ENCODE measurements at places on chromosomes 12 and 14.
A peak's percentile ranks its signal among the peaks of the same experiment; 100 is the strongest.

DNA sequence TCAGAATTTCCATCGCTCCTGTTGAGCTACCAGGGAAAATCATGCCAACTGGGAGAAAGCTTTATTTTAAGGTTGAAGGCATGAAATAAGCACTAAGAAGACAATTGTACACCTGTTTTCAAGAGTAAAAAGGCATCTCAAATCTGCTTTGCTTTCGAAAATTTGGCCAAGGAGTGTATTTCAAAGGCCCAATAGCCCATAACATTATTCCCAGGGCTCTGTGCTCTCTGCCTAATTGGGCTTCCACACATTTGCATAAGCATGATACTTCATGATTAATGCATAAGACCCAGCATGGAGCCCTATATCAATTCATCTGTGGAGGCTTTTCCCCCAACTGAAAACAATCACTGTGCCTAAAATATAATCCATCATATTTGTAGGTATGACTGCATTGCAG, 258.5 kb downstream of the NOVA1 start:
- no peak for DNase-seq

GRCh38 chr14:63237791-63238190, 33.5 kb downstream of the RHOJ start:
- DNase-seq: no peak

DNA sequence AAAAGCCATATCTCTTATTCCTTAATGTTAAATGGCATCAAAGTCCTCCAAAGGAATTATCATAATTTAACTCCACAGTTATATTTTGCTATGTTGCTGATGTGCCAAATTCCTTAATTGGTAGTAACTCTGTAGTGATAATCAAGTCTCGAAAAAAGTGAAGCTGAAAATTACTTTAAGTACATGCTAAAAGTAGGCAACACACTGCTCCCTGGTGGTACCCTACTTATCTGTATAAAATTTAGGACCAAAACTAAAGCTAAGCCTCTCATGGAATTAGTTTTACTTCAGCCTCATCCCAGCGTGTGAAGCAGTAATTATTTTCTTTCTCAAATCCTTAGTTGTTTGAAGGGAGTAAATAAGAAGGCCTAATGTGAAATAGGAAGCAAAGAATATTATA, 132.8 kb downstream of the TTLL5 start:
- no peak for DNase-seq

DNA sequence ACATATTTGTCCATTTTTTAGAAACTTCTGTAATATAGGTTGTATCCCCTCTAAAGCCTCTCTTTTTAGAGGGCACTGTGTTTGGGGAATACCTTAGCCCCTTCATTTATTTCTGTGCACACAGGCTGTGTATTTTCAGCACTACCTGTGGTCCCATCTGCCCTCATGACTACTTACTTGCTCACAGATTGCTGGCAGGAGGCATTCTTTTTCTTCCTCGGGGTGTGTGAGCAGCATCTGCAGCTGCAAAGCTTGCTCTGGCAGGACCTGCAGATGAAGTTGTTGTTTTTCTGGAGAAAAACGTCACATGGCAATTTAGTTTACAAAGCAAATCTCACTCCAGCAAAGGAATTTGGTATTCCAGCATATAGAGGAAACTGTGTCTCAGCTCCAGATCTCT, 24.3 kb downstream of the ANG start:
- DNase-seq: no peak

DNA sequence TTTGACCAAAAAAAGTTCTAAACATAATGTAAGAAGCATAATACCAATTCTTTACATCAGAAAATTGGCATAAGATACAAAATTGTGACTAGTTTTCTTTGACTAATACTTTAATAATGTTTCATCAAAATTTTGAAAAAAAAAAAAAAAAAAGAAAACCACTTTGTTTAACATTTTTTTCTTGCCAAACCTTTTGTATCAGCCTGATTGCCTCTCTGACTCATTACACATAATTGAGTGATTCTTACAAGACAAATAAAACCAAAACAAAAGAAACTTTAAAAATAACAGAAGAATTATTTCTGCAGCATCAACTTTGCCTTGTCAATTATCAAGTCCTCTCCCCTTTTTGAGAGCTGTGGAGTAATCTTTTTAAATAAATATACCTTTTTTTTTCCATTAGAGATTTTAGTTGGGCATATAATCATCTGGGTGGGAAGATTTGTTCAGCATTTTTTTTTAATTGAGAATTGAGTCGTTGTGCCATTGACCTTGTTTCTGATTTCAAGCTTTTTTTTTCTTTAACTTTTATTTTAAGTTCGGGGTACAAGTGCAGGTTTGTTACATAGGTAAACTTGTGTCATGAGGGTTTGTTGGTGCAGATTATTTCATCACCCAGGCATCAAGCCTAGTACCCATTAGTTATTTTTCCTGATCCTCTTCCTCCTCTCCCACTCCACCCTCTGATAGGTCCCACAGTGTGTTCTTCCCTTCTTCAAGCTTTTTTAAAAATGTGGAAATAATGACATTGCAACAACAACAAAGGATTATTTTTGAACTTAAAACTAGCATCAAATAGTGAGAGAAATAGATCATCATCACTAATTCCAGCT, 45.8 kb upstream of the HMGA2 start:
- DNase-seq: no peak

DNA sequence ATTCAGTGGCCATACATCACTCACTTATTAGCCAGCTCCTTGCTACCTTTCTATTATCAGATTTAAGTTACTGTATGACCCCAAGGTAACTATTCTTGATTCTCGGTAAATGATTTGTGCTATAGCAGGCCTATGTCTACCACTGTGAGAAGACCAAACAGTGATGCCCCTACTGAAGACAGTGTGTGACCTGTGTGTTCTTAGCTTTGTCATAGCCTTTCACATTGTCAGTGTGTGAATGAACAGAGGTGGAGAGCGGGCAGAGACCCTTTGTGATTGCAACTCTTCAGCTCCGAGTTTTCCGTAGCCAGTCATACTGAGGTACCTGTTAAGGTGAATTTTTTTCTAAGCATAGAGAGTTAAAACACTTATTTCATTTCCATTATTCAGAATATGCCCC, 294.0 kb downstream of the LRFN5 start:
- no peak for DNase-seq

GRCh38 chr14:91649930-91650329, 82.0 kb downstream of the CATSPERB start:
- no peak for DNase-seq

DNA sequence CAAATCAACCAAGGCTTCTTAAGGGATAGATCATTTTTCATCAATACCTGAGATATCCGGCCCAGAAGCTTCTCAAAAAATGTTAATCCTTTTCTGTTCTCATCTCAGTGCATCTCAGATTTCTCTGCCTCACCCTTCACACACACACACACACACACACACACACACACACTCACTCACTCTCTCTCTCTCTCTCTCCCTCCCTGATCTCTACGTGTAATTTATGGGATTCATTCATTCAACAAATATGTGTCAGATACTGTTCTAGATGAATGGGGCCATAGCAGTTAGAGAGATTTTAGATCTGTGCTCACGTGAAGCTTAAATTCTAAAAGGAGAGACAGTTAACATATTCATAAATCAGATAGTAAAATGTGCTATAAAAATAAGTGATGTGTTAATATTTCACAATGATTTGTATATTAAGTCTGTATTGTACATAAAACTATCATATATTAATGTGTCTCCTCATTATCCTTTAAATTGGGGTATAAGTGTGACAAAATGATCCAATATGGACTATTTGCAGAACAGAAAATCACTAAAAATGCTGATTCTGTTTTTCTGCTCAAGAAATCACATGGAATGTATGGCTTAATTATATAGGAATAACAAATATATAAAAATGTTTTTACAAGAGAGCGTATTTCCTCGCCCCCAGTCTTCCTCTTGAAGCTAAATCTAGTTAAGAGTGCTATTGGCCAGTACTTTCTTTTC, 7.3 kb upstream of the FRMD6 start:
- no peak for DNase-seq

DNA sequence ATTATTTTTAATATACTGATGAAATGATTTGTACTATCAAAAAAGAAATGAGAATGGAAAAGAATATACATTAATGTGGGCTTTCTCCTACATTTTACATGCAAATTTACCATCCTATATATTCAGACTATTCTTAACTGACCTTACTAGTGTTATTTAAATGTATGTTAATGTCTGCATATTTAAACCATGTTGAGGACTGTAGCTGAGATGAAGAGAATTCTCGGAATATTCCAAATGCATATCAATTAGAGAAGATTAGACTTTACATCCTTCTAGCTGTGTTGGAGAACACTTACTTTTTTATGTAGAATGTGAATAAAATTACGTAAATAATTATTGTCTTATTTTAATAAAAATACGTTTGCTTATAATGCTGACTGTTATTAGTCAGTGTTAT, 990.1 kb upstream of the LRFN5 start:
- DNase-seq: no peak

GRCh38 chr12:115957686-115958290, 319.7 kb downstream of the MED13L start:
- DNase-seq: no peak

DNA sequence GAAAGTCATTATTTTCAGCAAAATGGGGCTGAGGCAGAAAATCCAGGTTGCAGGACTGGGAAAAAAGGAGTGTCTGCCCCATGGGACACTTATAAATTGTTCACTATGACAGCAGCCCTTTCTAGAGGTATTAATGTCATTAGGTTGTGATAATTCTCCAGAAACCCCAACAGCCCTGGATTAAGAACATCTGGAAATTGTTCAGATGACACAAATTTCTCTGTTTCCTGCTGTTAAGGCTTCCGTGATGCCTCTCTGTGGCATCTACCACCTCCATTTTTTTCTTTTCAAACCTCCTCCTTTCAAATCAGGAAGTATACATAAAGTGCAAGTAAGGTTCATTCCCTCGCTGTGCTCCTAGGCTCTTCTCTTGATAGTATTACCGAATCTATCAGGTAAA, 25.6 kb downstream of the EGLN3 start:
- no peak for DNase-seq

- DNase-seq: peak; percentile 25
These were observed 830 bp upstream of the LPCAT3 start for GRCh38 chr12:7019043-7019569.

- no peak for DNase-seq
These were observed 534.3 kb downstream of the VRK1 start for GRCh38 chr14:97331526-97331925.

- peak; percentile 22 for DNase-seq
These were observed 143.7 kb downstream of the ASCL4 start for GRCh38 chr12:107917912-107918800.
